ENCODE measurements at places on chromosomes 7 and 10.

DNA sequence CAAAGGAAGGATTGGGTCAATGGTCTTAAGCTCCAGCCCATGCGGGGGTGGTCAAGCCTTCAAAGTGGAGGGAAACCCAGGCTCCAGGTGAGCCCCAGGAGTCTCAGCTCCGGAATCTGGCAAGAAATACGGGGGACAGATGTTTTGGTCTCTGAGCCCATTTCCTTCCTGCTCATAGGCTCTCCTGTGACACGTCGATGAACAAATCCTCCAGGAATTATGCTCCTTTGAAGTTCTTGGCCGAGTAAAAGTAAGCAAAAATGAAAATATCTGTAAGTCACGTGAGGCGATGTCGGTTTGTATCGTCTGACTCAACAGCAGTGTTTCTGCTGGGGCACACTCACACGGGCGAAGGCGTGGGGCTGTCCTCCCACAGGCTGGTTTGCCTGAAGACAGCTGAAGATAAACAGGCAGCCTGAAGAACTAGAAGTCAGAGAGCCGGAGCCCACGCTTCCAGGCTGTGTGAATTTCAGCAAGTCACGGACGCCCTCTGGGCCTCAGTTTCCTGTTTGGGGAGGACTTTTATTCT is 52.6 kb upstream of the SMNDC1 start:
- DNase-seq: no peak

DNA sequence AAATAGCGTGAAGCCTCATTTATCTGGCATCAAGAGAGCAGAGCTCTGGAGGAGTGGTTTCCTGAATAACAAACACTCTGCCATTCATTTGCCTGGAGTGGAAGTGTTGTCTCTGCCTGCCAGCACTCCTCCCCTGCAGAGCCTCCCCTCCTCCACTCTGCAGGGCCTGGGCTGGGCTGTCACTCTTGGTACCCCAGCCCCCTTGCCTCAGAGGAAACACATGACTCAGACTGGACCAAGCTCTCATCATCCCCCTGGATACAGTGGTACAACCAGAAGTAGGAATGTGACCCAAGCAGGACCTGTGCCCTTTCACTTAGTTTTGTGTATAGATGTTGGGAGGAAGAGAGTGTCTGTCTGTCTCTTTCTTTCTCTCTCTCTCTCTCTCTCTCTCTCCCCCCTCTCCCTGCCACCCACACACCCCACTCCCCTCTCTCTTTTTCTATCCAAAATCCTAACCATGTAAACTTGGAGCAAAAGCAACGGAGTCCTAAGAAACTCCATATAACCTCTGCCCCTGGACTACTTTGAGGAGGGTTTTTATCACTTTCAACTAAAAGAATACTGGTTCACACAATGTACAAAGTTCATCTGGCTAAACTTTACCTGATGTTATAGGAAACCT is 43.9 kb downstream of the DOCK4 start:
- peak; percentile 58 for DNase-seq

- no peak for DNase-seq
These were observed 553.0 kb downstream of the GRM8 start for GRCh38 chr7:126699707-126700106.

DNA sequence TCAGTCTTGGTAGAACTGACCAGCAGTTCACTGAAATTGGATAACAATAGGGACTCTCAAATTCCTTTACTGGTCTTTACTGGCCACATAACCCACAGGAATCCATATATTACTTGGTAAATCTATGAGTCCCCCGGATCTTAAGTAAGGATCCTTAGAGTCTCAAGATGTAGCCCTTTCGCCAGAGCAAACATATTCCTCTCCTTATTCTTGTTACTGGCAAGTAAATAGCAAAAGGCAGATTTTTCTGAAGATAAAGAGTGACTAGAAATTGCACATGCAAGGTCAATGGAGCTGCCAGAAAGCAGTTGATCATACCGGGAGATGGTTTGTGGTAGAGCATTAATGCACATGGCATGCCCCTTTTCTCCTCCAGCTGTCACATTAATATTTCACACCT is 283.0 kb downstream of the HDAC9 start:
- DNase-seq: no peak

DNA sequence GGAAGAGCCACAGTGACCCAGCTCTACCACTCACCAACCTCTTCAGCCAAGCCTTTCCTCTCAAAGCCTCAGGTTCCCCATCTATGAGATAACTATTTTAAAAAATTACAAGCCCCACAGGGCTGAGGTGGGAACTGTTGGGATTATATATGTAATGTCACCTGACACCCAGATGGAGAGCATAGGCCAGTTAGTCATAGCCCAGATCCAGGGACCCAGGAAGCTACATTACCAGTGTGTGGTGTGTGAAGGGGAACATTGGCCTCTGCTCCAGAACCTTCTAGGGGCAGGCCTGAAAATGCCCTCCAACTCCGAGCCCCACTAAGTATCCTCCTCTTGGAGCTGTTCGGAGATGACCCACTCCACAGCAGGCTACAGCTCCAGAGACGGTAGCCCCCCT is 162.4 kb downstream of the NRF1 start:
- no peak for DNase-seq

GRCh38 chr10:77244286-77244685 is 393.3 kb downstream of the KCNMA1 start:
- no peak for DNase-seq

GRCh38 chr7:7944619-7945282 is 23.8 kb upstream of the GLCCI1 start:
- DNase-seq: no peak

- DNase-seq: no peak
These were observed 71.9 kb downstream of the NT5C2 start for GRCh38 chr10:103120977-103121735.

- DNase-seq: no peak
These were observed 601.3 kb downstream of the PARD3 start for GRCh38 chr10:34213805-34214197.

- DNase-seq: no peak
These were observed 90.2 kb downstream of the DLG5 start for GRCh38 chr10:77836299-77836820.

- no peak for DNase-seq
These were observed 40.0 kb downstream of the NACAD start for GRCh38 chr7:45048748-45049147.

DNA sequence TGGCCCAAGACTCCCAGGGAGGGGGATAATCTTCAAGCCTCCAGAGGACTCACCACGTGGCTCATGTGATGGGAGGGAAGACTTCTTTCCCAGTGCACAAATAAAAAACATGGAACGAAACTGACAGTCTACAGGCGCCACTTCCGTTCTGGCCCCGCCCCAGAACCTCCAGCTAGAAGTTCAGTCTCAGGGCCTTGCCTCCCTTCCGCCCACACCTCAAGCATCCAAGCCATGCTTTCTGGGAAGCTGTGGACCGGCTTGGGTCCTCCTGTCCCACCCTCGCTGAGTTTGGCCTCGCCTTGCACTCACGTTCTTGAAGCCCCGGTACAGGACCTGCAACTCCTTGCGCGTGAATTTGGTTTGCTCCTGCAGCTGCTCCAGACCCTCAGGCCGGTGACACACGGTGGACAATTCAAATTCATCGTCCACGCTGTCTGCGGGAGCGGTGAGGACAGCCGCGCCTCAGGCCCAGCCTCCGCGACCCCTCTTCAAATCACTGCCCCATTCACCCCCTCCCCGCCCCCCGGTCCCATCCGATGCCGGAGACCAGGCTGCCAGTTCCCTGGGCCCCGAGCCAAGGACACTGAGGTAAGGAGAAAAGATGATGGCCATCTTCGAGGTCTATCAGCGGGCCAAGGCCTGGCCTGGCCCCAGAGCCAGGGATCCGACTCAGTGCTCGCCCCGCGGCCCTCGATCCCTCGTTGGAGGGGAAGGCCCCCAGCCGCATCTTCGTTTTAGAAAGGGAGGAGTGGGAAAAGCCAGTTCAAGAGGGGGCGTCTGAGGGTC is 10.7 kb upstream of the OGA start:
- DNase-seq: no peak
